B cell (primary cell): ENCODE measurements at places on chromosomes 13 and 19.
A peak's percentile ranks its signal among the peaks of the same experiment; 100 is the strongest.

DNA sequence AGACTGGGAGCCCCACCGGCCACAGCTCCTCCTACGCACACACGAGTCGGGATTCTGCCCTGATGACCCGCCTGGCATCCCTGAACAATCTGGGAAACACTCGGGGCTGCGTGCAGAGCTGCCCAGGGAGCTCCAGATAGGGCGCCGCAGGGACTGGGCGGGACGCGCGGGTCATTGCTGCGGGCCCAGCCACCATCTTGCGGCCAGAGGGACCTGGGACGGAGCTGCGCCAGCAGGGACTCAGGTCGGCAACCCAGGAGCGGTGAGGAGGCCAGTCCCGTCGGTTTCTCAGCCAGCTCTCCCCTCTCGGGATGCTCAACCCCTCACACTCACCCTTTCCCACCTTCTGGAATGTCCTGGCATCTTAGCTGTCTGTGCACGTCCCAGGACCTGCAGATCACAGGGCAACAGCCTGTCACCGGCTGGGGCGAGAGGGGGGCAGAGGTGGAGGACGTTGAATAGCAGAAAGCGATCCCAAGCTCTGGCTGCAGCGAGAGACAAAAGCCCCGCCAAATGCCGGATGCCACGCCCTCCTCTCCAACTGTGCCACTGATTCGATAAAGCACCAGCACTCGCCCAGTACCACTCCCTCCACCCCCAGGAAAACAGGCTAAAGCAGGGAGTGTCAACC, 20.4 kb upstream of the ZNF91 start:
- H3K4me3 ChIP-seq: peak overlapping the region; percentile 61
- no peak for DNase-seq
- H3K27me3 ChIP-seq: no peaks in the 10 kb centered on the region
- H3K36me3 ChIP-seq: no peaks in the 10 kb centered on the region
- no peak overlapping the region for H3K27ac ChIP-seq
- peaks cover 8% of the 10 kb centered on the region for H3K4me1 ChIP-seq

GRCh38 chr19:28218728-28219127, 994.2 kb downstream of the UQCRFS1 start:
- no peaks in the 10 kb centered on the region for H3K27me3 ChIP-seq
- no peaks in the 10 kb centered on the region for H3K36me3 ChIP-seq
- no peak overlapping the region for H3K27ac ChIP-seq
- H3K4me1 ChIP-seq: no peaks in the 10 kb centered on the region

- no peak for DNase-seq
- H3K4me3 ChIP-seq: peak overlapping the region; percentile 57
- H3K36me3 ChIP-seq: no peaks in the 10 kb centered on the region
- no peaks in the 10 kb centered on the region for H3K27me3 ChIP-seq
- H3K4me1 ChIP-seq: peaks cover 14% of the 10 kb centered on the region
Measured at GRCh38 chr13:78657699-78658629, 991 bp downstream of the OBI1 start.

DNA sequence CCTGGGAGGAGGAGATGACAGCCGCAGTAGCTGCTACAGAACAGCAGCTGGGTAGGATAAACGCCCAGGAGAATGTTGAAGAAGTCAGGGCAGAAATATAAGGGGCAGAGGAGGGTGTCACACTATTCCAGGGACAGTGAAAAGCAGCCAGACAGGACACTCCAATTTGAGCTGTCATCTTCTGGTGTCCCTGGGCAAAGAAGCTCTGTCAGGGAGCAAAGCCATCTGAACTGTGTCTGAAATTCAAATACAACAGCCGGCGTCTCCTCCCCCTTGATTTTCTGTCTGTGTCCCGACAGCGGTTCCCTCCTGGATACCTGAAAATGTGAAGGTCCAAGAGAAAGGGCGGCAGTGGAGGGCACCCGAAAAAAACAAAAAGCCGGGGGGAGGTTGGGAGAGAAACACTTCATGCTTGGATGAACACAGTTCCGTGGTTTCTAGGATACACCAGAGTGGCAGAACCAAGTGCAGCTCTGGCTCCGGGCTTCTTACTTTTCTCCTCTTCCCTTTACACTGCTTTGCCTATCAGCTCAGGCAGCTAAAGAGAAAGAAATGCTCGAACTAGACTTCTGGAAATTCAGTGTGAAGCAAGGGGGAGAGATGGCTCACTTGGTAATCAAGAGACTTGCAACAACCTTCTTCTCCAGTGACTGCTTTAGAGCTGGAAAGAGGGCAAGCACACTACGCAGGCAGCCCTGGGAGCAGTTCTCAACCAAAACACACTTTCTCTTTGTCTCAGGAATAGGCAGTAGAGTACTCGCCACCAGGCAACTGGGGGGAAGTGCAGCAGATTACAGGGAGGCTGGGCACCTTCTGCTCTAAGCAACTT, 465.6 kb downstream of the ITGBL1 start:
- H3K27me3 ChIP-seq: peaks cover 4% of the 10 kb centered on the region
- DNase-seq: no peak
- H3K36me3 ChIP-seq: no peaks in the 10 kb centered on the region
- H3K27ac ChIP-seq: no peak overlapping the region
- H3K4me1 ChIP-seq: no peaks in the 10 kb centered on the region
- no peak overlapping the region for H3K4me3 ChIP-seq

- no peak overlapping the region for H3K27ac ChIP-seq
- no peak for DNase-seq
- no peak overlapping the region for H3K4me3 ChIP-seq
Measured at GRCh38 chr19:28828276-28828870, 384.6 kb downstream of the UQCRFS1 start.

DNA sequence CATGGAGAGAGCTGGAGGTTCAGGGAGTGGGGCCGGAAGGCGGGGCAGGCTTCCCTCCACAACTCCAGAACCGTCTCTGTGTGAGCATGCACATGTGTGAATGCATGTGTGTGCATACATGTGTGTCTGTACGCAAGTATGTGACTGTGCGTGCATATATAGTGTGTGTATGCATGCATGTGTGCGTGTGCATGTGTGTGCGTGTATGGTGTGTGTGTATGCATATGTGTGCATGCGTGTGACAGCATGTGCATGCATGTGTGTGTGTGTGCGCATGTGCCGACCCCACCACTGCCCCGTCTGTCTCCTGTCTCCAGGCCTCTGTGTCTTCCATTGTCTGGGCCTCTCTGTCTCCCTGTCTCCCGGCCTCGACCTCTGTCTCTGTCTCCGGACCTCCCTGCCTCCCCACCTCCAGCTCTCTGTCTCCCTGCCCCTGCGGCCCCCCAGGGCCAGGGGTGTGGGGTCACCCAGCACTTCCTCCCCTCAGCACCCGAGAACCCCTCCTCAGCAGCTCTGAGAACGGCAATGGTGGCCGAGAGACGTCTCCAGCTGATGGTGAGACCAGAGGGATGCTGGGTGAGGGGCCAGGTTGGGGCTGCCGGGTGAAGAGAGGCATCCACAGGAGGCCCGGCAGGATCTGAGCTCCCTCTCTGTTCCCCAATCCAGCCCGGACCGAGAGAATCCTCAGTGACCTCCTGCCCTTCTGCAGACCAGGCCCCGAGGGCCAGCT, 22.5 kb downstream of the ARHGEF1 start:
- no peak overlapping the region for H3K4me3 ChIP-seq
- DNase-seq: no peak
- no peaks in the 10 kb centered on the region for H3K27me3 ChIP-seq

GRCh38 chr19:46955813-46956371, 63.7 kb upstream of the NPAS1 start:
- H3K27ac ChIP-seq: no peak overlapping the region
- H3K36me3 ChIP-seq: peaks cover 3% of the 10 kb centered on the region

DNA sequence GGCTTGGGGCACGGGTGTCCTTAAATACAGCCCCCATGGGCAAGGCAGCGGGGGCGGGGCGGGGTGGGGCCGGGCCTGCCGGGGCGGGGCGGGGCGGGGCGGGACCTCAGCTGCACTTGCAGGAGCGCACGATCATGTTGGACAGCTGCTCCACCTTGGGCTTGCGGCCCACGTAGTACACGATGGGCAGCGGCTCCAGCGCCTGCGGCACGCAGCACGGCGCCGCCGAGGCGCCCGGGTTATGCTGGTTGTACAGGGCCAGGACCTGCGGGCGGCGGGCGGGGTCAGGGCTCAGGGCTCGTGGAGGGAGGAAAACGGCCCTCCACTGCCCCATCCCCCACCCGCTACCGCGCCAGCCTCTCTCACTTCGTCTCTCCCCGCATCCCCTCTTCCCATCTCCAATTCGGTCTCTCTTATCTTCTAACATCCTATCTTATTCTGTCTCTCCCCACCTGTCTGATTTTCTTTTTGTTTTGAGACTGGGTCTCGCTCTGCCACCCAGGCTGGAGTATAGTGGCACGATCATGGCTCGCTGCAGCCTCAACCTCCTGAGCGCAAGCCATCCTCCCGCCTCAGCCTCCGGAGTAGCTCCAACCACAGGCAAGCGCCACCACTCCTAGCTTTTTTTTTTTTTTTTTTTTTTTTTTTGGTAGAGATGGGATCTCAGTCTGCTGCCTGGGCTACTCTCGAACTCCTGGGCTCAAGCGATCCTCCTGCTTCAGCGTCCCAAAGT, 21.1 kb downstream of the CCDC97 start:
- no peak overlapping the region for H3K4me3 ChIP-seq
- H3K27ac ChIP-seq: peak overlapping the region; percentile 27
- H3K27me3 ChIP-seq: no peaks in the 10 kb centered on the region
- H3K4me1 ChIP-seq: peaks cover 67% of the 10 kb centered on the region
- no peak for DNase-seq

DNA sequence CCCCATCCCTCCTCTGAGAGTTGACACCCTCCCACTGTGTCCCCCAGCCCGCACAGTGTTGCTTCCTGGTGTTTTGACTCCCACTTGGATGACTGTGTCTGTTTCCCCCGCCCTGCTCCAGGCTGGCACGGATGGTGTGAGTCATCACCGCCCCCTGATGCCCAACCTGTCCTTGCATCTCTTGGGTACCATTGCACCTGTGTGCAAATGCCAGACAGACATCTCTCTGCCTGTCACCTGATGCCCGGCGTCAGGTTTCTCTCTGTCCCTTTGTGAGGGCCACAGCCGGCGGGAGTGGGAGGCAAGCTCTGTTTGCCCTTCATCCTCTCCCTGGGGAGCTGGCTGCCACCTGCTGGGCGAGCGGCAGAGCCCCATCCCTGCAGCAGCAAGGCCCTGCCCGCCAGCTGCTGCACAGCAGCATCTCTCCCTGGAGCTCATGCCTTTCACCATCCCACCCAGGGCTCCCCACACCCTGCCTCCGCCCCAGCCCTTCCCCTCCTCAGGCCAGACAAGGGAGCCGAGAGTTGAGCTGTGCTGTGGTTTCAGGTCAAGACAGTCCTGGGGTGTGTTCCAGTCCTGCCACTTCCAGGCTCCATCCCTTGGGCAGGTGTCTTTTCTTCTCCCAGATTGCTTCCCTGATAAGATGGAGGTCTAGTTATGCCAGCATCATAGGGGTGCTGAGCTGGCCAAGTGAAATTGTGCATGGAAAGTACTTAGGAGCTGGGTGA, 29.7 kb downstream of the NKPD1 start:
- H3K4me3 ChIP-seq: no peak overlapping the region
- H3K4me1 ChIP-seq: peaks cover 30% of the 10 kb centered on the region
- no peak for DNase-seq

GRCh38 chr19:56294549-56294948, 20.1 kb downstream of the ZSCAN5A start:
- H3K27ac ChIP-seq: no peak overlapping the region
- no peak overlapping the region for H3K4me3 ChIP-seq
- no peaks in the 10 kb centered on the region for H3K27me3 ChIP-seq
- DNase-seq: no peak
- peaks cover 6% of the 10 kb centered on the region for H3K36me3 ChIP-seq

- DNase-seq: no peak
- no peak overlapping the region for H3K4me3 ChIP-seq
- H3K36me3 ChIP-seq: no peaks in the 10 kb centered on the region
- H3K4me1 ChIP-seq: peaks cover 7% of the 10 kb centered on the region
- H3K27me3 ChIP-seq: no peaks in the 10 kb centered on the region
- H3K27ac ChIP-seq: no peak overlapping the region
Measured at GRCh38 chr19:42441049-42441445, 1.7 kb downstream of the CXCL17 start.

DNA sequence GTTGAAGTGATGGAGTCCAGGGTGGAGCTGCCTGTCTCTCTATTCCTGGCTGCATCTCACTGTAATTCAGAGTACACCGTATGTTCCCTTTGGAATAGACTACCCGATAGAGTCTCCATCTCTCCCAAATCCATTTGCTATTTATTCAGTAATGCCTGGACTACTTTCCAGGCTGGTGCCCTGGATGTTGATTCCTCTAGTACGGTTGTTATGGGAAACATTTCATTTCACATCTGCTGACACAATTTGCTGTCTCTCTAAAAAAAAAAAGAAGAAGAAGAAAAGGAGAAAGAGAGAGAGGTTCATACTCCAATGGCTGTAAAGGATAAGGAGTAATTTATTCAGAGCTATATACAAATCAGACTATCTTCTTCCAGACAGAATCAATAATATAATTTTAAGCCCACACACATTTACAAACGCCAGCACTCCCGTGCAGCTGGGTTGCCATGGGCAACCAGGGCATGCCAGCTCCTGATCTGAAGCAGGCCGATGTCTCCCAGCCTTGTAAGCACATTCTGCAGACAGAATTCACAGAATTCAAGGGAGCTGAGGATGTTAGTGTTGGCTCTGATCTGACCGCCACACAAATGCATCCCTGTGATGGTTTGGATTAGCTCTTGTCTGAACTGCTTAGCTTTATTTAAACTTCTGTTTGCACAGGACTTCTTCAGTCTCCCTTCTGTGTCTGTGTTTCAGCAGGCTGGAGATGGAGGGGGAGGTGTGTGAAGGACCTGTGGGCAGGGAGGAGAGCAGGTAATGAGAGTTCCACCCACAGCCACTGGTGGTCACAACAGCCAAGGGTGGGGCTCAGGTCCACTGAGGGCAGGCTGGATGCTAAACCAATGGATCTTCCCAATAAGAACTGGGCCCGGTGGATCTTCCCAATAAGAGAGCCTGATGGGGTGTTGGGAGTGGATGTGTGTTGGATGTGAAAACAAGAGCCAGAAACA, 66.0 kb downstream of the TEX26 start:
- H3K36me3 ChIP-seq: no peaks in the 10 kb centered on the region
- no peaks in the 10 kb centered on the region for H3K4me1 ChIP-seq
- no peak for DNase-seq
- no peaks in the 10 kb centered on the region for H3K27me3 ChIP-seq

DNA sequence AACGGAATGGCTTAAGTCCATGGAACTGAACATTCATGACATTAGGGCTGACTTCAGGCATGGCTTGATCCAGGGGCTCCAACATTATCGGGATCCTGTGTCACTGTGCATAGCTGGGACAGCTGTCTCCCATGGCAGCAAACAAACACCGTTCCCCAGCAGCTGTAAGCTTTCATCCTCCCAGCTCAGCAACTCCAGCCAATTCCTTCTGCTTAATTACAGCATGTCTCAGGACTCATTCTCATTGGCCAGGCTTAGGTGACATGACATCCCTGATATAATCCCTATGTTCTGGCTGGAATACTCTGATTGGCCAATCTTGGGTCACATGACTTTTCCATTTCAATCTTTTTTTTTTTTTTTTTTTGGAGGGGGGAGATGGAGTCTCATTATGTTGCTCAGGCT, 10.9 kb upstream of the TLE5 start:
- no peaks in the 10 kb centered on the region for H3K27me3 ChIP-seq
- H3K36me3 ChIP-seq: no peaks in the 10 kb centered on the region
- DNase-seq: no peak
- peaks cover 24% of the 10 kb centered on the region for H3K4me1 ChIP-seq
- H3K4me3 ChIP-seq: no peak overlapping the region
- no peak overlapping the region for H3K27ac ChIP-seq
